Neuronal stem cell (in vitro differentiated cells): ENCODE measurements at places on chromosomes 2 and 18.

- DNase-seq = peak; percentile 81
Observed at GRCh38 chr2:41869542-41870264, 178.1 kb upstream of the PKDCC start.

DNA sequence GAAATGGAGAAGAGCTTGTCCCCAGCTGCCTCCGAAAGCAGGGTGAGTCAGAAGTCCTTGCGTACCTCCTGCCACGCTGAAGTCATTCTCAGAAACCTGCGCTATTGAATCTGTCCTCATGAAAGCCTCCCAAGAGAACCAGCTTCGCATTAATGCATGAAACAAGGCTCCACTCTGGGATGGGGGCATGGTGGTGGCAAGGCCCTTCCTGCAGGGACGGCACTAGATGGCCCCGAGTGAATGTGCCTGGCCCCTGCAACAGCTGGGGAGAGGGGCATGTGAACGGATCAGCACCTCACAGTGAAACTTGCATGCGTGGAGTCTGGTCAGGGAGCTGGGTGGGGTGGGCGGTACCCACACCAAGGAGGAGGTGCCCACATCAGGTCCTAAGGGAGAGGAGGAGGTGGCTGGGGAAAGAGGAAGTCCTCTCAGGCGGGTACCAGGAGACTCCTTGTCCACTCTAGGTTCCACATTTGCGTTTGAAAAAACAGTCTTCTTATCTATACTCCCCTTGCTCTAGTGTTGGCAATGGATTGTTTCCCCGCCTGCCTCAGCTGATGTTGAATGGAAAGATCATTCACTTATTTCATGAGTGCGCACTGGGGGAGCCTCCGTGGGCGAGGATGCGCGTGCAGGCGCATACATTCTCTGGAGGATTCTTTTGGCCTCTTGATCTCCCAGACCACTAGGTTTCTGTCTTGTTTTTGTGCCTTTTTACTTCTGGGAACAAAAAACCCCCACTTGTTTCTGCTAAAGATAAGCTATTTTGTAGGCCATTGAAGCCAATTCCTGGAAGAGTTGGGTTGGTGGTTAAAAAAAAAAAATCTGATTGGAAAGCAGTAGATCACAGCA, 104.7 kb downstream of the KLHL29 start:
- DNase-seq = no peak

DNA sequence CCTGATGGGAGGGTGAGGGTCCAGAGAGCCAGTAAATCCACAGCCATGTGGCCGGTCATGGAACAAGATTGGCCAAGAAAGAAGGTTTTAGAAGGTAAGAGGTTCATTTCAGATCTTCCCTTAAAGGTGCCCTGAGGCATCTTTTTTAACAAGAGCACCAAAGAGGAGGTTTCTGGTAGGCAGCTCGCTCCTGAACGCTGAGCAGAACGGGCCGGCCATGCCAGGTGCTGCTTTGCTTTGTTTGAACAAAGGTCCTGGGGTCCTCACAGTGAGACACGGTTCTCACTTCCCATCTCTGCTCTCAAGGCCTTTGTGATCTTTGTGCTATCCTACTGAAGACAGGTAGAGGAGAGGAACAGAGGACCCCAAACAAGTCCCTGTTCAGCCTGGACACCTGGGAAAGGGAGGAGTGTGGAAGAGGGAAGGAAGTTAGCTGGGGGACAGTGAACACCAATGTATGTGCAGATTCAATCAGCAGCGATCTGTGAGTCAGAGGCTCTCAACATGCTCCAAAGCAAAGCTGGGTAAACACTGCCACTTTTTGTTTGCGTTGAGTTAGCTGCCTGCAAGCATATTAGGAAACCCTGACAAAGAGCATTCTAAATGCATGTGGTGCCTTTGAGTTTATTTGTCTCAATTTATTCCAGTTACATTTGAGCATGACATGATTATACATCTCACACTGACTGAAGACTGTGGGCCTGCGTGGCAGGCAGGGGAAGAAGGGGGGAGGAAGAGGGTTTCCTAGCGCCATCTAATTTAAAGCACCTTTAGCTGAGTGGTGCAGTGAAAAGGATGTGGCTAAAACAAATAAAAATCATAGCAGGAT, 102.4 kb downstream of the ASB1 start:
- no peak for DNase-seq

GRCh38 chr2:126895336-126895735, 3.4 kb upstream of the TEX51 start:
- no peak for DNase-seq

GRCh38 chr2:232967474-232967873, 45.6 kb downstream of the NGEF start:
- no peak for DNase-seq

DNA sequence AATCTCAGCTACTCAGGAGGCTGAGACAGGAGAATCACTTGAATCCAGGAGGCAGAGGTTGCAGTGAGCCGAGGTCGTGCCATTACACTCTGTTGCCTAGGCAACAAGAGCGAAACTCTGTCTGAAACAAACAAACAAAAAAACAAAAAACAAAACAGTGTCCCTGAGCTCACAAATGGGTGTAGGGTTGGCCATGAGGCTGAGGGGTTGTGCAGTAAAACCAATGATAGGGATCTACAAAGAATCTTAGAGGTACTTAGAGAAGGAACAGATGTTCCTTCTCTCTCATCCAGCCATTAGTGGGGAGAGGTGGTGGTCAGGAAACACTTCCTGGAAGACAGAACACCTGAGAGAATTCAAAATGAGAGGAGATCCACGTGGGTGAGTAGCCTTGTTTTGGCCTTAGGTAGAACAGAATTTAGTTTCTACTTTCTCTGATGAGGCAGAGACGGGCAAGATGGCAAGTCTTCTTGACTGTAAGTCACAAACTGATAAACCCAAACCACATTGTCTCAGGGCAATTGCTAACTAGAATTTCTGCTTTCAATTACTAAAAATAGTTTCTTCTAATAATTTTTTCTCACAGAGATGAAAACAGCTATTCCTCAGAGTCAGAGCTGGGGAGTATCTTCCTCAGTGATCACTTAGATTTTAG, 61.5 kb upstream of the PPM1B start:
- no peak for DNase-seq

DNA sequence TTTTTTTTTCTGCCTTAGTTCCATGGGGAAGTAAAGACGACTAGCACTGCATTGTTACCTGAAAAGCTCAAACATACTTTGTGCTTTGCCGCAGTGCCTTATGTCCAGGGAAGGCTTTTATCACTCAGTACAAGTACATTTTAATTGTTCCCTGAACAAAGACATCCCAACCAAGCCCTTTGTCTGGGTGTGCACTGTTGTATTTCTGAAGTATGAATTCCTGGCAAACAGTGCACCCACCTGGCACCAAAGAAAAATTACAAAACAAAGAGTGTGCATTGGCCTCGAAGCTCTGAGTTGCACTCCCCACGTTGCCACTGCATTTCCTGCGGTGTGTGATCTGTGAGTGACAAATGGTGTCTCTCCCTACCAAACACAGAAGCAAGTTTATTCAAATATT, 858.5 kb upstream of the PIK3C3 start:
- DNase-seq = peak; percentile 2

GRCh38 chr18:24138789-24139616, at the start of gene CABYR:
TSS of gene CABYR (plus strand) at chr18:24139062. CDS start at chr18:24143115, 4,053 bp downstream.
- DNase-seq = peak; percentile 79

- DNase-seq = no peak
Observed at GRCh38 chr2:150470435-150470834, 17.0 kb downstream of the RND3 start.
